Effector CD4-positive, alpha-beta T cell (primary cell): ENCODE measurements at places on chromosomes 16 and 17.
A peak's percentile ranks its signal among the peaks of the same experiment; 100 is the strongest.

DNA sequence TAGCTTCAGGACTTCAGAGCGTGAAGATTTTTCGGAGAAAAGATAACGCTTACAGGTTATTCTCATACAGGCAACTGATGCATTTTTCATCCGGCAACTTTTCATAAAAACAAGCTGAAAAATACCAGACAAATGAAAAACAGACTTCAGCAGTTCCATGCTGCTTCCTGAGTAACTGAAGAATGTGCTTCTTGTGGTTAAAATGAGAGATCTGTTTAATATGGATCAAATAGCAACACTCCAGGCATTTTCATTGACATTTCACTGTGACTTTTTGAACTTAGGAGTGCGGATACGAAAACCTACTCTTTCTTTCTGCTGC, 705 bp upstream of the PITPNC1 start:
- DNase-seq: no peak

- DNase-seq: peak; percentile 57
These were observed 51.2 kb downstream of the RMI2 start for GRCh38 chr16:11396241-11397048.

DNA sequence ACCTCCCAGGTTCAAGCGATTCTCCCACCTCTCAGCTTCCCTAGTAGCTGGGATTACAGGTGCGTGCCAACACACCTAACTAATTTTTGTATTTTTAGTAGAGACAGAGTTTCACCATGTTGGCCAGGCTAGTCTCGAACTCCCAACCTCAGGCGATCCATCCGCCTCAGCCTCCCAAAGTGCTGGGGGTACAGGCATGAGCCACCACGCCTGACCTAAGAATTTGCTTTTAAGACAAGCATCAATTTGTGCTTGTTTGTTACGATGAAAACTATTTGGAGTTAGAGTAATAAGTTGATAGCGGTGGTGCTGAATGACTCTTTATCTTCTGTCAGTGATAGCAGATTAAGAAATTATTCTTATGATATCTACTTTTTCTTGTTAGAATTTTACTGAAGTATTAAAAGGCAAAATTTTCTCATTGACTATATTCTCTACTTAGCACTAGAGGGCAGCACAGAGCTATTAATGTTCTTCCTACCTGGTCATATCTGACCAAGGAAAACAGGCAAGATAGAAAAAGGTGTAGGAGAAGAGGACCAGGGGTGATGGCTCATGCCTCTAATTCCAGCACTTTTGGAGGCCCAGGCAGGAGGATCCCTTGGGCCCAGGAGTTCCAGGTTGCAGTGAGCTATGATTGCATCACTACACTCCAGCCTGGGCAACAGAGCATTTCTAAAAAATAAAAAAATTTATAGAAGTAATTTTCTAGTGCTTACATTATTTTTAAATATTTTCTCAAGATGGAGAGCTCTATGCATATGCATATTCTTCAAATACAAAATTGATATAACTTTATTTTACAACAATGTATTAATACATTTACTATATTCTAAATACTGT, 24.5 kb downstream of the STXBP4 start:
- DNase-seq: peak; percentile 5

GRCh38 chr17:50575581-50576210, 15.2 kb downstream of the CACNA1G start:
- DNase-seq: no peak

DNA sequence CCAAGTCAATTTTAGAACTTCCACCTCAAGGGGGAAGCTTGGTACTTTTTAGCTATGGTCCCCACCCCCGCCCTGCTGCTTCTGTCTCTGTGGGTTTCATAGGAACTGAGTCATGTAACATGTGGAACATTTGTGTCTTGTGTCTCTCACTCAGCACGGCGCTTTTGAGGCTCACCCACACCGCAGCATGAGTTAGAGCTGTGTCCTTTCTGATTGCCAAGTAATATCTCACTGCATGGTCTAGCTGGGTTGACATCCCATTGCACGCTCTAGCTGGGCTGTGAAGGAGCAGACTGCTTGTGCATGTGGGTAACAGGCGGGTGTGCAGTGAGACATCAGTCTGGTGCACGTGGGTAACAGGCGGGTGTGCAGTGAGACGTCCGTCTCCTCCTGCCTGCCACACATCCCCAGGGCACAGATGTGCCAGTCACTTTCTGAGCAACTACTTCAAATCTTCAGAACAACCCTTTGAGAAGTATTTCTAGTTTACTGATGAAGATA, 26.4 kb upstream of the SLC7A5 start:
- peak; percentile 50 for DNase-seq

DNA sequence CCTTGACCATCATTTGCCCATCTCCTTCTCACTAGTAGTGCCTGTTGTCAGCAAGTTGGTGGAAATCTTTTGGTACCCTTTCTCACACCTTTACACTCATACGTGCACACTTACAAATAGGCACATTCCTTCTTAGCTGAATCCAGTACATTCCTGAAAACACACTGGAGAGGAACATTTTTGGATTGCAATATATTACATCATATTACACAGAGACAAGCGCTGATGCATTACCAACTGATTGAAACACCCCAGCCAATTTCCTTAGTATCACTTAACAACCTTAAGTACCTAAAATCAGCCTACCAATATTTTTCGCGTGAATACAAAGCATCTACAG, 64.1 kb downstream of the PLCG2 start:
- no peak for DNase-seq
